Sigmoid colon (tissue), 7 donors: ENCODE measurements at places on chromosomes 3 and 15. TPM values are rescaled to one million over a fixed set of nuclear protein-coding genes. Genes with fewer than 3 reads are reported as not detected.

DNA sequence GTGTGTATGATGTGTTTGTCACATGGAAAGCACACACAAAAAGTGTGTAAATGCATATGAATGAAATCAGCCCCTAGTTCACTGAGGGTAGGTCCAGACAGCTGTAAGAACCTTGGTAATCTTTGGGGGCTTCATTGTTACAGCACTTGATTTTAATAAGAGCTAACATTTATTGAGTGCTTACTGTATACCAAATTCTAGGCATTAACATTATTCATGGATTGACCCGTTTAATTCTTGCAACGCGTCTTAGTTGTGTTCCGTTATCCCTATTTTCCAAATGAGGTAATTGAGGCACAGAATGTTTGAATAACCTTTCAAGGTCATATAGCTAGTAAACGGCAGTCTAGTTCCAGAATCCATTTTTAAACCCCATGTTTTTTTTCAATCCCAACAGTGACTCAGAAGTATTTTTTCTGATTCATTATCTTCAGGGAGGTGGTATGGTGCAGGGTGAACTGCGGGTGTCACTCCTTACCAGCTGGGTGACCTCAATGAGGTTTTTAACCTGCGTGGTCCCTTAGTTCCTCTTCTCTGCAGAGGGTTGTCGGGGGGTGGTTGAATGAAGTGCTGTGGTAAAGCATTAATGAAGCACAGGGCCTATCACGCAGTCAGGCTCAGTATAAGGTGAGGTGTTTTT is 14.2 kb downstream of the RAB8B start:
- DNase-seq, result no peak

DNA sequence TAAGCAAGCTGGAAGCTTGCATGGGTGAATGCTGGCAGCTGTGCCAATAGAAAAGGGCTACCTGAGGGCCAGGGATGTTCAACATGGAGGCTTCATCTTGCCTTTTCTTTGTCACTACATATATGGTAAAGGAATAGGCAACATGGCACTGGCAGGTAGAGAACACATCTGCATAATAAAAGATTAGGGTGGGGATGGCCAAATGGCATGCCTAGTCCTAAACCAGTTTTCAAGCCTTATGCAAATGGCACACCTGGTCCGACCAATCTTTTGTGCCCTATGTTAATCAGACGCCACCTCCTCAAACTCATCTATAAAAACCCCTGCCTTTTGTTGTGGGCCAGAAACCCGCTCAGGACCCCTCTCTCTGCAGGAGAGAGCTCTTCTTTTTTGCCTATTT is 216.8 kb upstream of the PROK2 start:
- no peak for DNase-seq

- no peak for DNase-seq
Observed at GRCh38 chr3:193330555-193331204, 47.9 kb downstream of the ATP13A5 start.

- no peak for DNase-seq
Observed at GRCh38 chr3:12833222-12834161, 7.9 kb downstream of the RPL32 start.

- DNase-seq, result peak; percentile 82
Observed at GRCh38 chr3:123412811-123413604, 35.9 kb downstream of the ADCY5 start.

GRCh38 chr3:180747805-180748361 is 68.6 kb upstream of the CCDC39 start:
- DNase-seq, result no peak

DNA sequence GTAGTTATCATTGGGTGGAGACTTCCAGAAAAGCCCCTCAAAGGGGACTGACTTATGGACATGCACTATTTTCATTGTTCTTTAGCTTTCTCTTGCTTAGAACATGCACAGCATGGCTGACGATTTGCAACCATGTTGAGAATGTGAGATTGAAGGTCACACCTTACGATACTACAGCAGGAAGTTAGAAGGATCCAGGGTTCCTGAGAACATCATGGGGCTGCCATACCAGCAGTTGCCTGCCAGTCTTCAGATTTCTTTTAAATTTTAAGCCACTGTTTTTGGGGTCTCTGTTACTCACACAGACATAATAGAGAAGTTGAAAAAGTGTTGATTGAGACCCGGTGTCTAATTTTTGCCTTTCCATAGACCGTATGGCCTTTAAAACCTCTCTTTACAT is 396.5 kb downstream of the MECOM start:
- no peak for DNase-seq

DNA sequence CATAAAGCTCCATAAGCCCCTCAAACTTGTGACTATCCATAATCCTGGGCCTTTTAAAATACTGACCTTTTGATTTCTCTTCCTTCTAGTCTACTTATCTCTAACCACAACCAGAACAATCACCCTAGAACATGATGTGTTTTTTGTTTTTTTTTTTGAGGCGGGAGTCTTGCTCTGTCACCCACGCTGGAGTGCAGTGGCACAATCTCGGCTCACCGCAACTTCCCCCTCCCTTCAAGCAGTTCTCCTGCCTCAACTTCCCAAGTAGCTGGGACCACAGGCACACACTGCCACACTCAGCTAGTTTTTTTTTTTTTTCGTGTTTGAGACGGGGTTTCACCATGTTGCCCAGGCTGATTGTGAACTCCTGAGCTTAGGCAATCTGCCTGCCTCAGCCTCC is 25.1 kb downstream of the VPS39 start:
- DNase-seq, result no peak

GRCh38 chr3:53109891-53110771 is 20.1 kb downstream of the RFT1 start:
- peak; percentile 91 for DNase-seq

MLF1 gene
- 3.0 TPM for polyA plus RNA-seq

SRGAP3 gene
- 1.2 TPM for polyA plus RNA-seq

DNAH12 gene
- polyA plus RNA-seq, result 0.16 TPM

CPN2 gene
- polyA plus RNA-seq, result 0.01 TPM
